DMS79 (cell line): ENCODE measurements at places on chromosomes 1 and 21.

DNA sequence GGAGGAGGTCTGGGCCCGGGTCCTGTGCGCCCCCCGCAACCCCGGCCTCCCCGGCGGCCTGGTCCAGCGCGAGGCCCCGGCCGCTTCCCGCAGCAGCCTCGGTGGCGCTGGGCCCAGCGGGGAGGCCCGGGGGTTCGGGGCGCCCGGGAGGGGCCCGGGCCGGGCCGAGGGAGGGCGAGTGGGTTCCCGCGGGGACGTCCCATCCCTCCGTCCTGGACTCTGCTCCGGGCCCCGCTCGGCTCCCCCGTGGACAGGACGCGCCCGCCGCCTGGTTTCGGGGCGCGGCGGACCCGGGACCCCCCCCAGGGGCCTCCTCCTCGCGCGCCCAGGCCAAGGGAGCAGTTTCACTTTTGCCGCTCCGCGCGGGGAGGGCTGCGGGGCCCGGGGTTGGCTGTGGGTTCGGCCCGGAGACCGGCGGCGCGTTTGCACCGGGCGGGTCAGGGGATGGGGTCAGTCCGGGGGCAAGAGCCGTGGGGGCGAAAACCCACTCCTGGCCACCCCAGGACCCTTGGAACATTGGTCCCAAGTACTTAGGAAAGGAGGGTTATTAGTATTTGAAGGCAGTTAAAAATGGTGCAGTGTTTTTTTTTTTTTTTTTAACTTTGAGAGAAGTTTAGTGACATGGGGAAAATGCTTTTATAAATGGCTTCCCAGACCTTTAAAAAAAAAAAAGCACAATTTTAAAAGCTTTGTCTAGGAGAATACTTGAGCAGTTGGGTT, 677 bp downstream of the AGPAT3 start:
- no peak for DNase-seq

DNA sequence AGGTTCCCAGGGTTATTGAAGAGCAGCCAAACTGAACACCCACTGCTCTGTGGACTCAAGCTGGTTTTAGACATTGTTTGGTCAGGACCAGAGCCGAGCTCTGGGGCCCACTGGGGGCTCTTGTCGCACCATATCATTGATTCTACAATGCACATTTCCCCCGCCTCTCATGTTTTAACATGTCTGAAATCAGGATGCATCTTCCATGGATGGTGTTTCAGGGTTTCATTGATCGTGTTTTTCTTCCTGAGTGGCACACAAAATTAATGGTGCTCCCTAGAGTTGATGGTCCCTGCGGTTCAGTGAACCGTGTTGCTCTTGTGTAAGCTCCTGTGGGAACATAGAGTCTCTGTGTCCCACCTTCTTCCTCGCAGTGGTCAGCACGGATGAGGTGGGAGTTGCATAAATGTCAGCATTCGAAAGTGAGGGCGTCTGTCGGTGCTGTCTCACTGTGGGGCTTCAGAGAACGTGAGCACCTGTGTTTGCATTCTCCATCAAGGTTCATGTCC, 38.3 kb downstream of the GALNT2 start:
- DNase-seq: no peak

DNA sequence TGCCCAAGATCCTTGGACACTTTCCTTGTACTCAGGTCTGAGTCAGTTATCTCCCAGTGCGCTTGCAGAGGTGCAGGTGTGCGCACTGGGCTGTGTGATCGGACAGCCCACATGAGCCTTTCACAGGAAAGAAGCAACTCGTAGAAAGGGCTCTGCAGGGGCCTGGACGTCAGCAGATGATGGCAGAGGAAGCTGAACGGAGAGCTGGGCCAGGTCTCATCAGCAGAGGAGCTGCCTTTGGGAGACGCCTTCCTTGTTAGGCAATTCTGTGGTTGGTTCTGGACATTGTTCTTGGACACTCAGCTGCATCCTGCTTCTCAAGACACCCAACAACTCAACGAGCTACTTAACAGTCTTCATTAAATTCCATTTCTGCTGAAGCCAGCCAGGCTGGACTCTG, 7.5 kb upstream of the PROK1 start:
- DNase-seq: no peak

- DNase-seq: no peak
These were observed at the start of gene KANK4 for GRCh38 chr1:62318756-62319544. KANK4 (minus strand) TSS chr1:62319434; CDS start chr1:62281564, 37,870 bp downstream.

DNA sequence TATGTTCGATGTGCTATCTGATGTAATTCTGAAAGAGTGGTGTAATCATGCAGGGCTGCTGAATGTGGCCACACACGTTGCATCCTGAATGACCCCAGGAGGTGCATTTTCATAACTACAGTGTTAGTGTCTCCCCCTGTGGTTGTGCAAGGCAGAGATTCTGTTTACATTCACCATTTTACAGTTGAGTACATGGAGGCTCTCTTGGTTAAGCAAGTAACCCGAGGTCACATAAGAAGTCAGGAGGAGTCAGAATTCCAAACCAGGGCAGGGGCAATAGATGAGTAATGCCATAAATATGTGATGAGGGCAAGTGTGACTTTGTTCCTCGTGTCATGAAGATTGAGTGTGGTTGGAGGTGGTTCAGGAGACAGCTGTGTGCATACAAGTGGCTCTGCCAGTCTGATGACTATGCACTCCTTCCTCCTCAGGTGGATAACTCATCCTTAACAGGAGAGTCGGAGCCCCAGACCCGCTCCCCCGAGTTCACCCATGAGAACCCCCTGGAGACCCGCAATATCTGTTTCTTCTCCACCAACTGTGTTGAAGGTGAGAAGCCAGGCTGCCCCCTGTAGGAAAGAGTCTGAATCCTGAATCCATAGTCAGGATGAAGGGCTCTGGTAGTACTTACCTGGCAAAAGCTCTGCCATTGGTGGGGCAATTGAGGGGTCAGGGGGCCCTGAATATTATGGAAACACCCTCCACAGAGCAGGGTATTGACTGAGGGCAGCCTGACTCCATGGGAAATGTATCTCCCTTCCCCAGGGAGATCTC, 9.3 kb downstream of the ATP1A2 start:
- no peak for DNase-seq

- DNase-seq: no peak
These were observed 26.6 kb downstream of the CLIC6 start for GRCh38 chr21:34695434-34695833.

DNA sequence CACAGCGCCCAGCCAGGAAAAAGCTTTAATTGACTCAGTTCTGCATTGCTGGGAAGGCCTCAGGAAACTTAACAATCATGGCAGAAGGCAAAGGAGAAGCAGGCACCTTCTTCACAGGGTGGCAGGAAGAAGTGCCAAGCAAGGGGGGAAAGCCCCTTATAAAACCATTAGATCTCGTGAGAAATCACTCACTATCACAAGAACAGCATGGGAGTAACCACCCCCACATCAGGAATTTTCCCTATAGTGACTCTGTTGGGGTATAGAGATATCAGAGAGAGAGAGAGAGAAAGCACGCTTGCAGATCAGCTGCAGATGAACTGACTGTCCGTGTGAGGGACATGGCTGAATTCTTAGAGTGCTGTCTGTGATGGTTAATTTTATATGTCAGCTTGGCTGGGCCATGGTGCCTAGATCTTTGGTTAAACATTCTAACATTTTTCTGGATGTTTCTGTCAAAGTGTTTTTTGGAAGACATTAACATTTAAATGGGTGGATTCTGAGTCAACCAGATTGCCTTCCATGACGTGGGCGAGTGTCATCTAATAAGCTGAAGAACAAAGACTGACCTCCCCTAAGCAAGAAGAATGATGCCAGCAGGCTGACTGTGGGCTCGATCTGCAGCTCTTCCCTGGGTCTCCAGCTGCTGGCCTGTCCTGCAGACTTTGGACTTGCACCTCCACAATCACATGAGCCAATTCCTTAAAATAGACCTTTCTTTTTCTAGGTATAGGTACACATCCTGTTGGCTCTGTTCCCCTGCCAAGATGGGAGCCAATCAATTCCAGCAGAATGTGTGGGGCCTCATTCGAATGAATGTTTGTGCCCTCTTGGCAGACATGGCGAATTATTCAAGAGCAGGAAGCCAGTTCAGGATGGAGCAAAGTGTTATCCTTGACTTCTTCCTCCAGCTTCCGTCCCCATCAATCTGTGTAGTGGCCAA, 21.4 kb upstream of the CPT2 start:
- no peak for DNase-seq

- no peak for DNase-seq
These were observed 131.3 kb downstream of the EIF4G3 start for GRCh38 chr1:21045351-21045750.
